Urinary bladder (tissue), 4 donors: ENCODE measurements at places on chromosomes 2 and 18. TPM values are rescaled to one million over a fixed set of nuclear protein-coding genes. Genes with fewer than 3 reads are reported as not detected.

The MREG gene
- polyA plus RNA-seq = 0.89 TPM

The HMSD gene
- not detected for polyA plus RNA-seq

GRCh38 chr2:164920430-164920829, 34.9 kb downstream of the SLC38A11 start:
- DNase-seq = no peak

GRCh38 chr18:10440884-10441283, 13.6 kb upstream of the APCDD1 start:
- DNase-seq = no peak

GRCh38 chr18:45357686-45358470, 257.4 kb upstream of the SLC14A2 start:
- DNase-seq = no peak

GRCh38 chr2:51299370-51299769, 267.4 kb upstream of the NRXN1 start:
- DNase-seq = no peak

DNA sequence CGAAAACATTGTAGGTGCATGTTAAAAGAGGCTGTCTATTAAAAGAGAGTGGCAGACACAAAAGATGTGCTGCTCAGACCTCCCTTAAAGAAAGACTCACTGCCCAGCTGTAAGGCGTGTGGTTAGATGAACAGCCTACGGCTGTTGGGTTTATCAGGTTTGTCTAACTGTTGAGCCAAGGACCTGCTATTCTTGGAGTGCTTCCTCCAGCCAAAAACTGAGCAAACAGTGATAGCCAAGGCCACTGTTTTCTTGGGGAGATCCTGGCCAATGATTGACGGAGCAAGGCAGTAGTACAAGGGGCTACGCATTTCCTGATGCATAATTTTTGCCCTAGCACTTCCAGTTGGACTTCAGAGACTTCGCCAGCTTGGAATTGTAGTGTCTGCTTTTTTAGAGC, 1.4 kb upstream of the RAB3GAP1 start:
- no peak for DNase-seq
